Activated CD4-positive, alpha-beta T cell treated with anti-CD3 and anti-CD28 coated beads, Interleukin-2, Interleukin-6, amounts not matched to agents 100 ng/mL and 50 ng/mL, durations not matched to agents 16 hours and 8 hours (primary cell): ENCODE measurements at places on chromosomes 1 and 21.

DNA sequence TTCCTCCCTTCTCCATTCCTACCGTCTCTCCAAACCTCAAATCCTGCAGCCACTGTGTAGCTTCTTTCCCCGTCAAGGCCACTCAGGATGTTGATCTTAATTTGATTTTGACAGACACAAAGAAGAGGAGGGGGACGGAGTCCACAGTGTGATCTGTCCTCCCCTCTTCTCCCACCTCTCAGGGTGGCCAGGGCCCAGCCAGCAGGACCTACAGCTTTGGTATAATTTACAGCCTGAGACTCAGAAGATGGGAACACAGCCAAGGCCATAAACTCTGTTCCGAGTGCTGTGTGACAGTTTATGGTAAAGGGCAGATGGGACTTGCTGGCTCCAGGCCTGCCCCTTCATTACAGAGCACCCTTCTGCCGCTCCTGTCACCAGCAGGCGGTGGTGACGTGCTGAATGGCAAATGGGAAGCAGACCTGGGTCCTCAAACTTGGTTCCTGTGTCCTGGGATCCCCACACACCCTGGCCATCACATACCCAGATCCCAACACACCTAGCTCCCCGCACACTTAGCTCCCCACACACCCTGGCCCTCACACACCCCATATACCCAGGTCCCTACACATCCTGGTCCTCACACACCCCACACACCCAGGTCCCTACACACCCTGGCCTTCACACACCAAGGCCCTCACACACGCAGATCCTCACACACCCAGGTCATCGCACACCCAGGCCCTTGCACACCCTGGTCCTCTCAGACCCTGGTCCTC lies 71.6 kb downstream of the CD2 start:
- no peak for DNase-seq

DNA sequence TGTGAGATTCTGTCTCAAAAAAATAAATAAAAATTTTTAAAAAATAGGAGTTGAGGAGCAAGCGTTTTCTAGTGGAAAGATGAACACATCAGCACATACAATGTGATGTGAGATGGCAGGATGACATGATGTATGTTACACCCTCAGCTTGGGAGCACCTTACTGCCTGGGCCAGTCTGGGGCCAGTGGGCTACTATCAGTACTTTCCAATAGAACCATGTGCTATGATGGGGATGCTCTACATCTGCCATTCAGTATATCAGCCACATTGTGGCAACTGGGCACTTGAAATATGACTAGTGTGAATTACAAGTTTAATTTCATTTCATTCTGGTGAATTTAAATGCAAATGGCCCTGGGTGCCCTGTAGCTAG lies 156.0 kb downstream of the PGBD5 start:
- DNase-seq: peak; percentile 9

DNA sequence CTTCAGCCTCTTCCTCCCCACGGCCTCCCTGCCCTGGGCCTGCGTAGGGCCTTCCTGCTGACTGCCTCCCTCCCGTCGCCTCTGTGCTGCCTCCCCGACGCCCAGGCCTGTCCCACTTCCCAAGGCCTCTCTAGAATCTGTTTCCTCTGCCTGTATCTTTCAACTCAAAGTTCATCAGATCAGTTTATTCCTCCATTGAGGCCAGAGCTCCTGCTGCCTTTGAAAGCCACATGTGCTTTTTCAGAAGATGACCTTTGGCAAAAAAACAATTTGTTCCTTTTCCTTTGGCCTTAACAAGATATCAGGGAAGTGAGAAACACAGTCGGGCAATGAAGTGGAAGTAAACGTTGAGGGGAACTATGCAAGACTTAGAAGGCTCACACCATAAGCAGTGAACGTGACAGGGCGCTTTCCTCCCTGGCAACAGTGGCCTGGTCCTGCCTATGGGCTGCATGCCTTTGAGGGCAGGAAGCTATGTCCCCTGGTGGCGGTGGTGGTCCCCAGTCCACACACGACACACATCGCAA lies 85.9 kb downstream of the PSMG1 start:
- DNase-seq: no peak

DNA sequence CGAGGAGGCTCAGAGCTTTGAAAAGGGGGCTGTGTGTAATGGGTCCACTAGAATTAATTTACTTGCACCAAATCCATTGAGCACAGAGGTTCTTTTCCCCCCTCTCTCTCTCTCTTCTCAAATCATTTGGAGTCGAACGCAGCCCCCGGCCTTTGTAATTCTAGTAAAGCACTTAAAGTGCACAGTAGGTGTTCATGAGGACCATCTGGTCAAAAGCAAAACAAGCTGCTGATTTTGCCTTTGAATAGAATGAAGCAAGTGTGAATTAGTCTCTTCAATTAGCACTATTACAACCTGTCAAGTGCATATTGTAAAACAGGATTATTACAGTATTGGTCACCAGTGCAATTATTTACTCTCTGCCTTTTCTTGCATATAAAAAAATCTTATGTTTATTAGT lies 259.9 kb downstream of the FAF1 start:
- no peak for DNase-seq

GRCh38 chr1:203906932-203907331 lies 45.5 kb downstream of the SNRPE start:
- no peak for DNase-seq

GRCh38 chr21:26588446-26588845 lies 15.4 kb upstream of the CYYR1 start:
- no peak for DNase-seq

DNA sequence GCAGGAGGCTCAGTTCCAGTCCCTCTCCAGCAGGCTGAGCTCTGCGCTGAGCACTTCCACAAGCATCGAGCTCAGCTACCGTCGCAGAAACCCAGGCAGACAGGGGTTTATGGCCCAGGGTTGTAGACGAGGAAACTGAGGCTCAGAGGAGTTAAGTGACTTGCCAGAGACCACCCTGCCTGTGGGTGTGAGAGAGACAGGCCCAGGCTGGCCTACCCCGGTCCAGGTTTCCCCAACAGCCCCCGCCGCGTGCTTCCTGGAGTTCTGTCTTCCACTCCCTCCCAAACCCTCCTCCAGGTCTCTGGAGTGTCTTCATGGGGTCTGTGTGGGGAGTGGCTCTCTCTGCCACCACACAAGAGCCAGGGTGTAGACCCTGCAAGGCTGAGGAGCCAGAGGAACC lies 615.9 kb downstream of the PTPRU start:
- DNase-seq: no peak

DNA sequence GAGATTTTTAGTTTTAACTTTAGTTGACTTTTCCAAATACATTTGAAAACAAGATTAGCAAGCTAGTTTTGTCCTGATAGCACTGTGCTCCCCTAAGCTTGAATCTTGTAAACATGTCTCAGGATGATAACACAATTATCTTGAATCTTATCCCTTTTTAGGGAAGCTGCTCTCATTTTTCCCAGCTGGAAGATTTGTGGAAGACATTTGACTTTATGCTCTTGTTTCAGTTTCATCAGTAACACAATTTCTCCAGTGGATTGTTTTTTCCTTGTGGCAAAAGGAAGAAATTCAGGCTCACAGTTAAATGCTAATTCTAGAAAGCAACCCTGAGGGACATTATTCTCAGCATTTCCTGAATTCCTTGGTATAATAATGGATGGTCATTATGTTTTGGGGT lies 88.8 kb downstream of the CDC7 start:
- DNase-seq: no peak

GRCh38 chr1:47881505-47882442 lies 115.4 kb downstream of the TRABD2B start:
- DNase-seq: no peak

- no peak for DNase-seq
Measured at GRCh38 chr1:71882637-71883036, 399.7 kb downstream of the NEGR1 start.

- DNase-seq: no peak
Measured at GRCh38 chr1:26094677-26095383, 16.8 kb upstream of the PDIK1L start.

DNA sequence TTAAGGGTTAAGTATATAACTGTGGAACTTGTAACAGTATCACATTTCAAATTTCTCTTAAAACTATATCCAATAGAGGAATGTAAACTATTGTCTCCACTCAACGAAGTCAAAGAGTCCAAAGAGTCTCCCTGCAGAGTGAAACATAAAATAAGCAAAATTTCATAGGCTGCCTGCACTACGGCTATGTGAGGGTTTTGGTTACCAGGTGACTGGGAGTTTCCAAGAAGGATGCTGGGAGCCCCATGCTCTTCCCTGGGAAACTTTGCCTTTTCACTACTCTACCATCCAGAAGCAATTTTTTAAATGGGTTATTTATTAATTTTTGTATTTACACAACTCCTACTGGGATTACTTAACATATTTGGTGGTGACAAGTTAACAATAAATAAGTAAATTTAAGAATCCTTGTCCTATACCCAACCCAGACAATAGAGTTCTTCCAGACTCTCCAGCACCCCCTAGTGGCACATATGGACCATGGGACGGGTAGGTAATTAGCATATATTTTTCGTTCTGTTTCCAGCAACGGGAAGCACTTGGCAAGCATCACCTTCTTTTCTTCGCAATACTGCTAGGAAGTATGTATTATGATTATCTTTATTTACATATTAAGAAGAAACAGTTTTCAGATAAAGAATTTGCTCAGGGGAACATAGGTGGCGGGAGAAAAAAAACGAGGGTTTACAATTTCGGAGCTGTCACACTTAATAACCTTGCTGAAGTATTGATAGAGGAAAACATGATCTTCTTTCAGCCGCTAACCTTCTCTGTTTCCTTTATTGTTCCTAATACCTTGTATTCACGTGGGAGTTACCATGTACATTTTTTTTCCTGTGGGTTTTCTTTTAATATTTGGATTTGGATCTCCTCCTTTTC lies 3.5 kb downstream of the FMO2 start:
- DNase-seq: peak; percentile 67

- DNase-seq: no peak
Measured at GRCh38 chr1:154324241-154324640, 1.1 kb upstream of the ATP8B2 start.

DNA sequence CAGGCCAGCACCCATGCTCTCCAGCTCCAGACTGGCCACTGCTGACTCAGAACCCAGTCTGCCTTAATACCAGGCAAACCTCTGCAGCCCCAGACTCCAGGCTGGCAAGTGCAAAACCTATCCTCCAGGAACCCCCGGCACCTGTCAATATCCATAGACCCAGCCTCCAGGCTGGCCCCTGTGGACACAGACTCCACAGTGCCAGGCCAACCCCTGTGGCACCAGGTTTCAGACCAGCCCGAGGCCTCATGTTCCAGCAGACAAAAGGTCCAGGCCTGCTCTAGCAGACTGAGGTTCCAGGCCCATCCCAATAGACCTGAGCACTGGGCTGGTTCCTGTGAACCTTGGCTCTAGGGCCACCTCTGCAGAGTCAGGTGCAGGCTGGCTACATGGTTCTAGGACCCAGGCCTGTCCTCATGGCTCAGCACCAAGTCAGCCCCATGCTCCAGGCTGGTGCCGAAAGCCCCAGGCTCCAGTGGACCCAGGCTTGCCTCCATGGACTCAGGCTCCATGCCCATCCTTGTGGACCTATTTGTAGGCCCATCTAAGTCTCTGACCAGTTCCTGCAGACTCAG lies 118.2 kb downstream of the WDR3 start:
- no peak for DNase-seq

- no peak for DNase-seq
Measured at GRCh38 chr1:178133239-178133989, 39.5 kb downstream of the RASAL2 start.

- no peak for DNase-seq
Measured at GRCh38 chr1:34147301-34147700, 17.7 kb downstream of the CSMD2 start.

DNA sequence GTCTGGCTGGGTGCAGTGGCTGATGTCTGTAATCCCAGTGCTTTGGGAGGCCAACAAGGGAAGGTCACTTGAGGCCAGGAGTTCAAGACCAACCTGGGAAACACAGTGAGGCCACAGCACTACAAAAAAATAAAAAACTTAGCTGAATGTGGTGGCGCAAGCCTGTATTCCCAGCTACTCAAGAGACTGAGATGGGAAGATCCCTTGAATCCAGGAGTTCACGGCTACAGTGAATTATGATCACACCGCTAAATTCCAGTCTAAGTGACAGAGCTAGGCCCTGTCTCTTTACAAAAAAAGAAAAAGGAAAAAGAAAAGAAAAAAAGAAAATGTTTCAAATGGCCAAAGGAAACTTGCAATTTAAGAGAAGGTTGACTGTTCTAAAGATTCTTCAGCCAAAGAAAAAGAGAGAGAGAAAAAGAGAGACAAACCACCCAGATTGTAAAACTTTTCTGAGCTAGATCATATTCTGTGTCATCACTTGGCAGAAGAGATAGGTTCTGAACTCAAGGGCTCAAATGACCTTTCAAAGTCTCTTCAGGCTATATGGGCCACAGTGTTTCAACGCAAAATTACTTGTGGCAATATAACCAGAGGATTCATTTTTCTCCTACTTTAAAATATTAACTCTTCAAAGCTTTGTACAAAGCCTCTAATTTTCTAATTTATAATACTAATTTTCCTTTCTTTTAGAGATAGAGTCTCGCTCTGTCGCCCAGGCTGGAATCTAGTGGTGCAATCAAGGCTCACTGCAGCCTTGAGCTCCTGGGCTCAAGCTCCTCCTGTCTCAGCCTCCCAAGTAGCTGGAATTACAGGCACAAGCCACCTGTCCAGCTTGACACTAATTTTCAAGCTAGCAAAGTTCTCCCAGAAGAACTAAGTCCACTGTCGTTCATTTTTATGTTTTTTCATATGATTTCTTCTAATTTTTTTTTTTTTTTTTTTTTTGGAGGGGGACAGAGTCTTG lies 20.5 kb downstream of the ARID4B start:
- no peak for DNase-seq

- DNase-seq: no peak
Measured at GRCh38 chr1:105626276-105626987, 1430.0 kb upstream of the PRMT6 start.

DNA sequence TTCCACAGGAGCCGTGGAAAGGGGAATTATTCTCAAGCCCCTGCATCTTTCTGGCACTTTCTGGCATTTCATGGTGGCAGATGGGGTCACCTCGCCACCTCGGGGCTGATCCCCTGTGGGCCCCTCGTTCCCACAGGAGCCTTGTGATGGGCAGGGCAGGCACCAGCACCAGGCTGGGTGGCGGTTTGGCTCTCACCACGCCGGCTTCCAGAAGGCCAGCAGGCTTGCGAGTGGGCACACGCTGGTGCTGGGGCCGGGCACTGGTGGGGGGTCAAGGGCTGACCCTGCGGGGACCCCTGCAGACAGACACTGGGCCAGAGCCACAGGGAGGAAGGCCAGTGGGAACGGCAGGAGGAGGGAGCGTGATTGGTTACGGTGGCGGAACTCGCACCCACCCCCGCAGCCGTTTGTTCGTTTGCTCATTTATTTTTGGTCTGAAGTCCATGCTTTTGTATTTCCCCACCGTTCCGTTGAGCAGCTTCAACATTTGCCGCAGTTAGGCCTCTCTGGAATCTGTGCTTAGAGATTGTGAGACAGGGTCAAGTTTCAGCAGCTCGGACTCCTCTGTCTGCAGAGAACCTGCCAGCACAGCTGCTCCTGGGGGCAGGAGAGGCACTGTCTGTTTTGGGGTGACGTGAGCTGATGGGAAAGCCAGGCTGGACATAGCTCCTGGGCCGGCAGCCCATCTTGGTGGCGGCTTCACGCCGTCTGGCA lies 5.3 kb downstream of the COL18A1 start:
- no peak for DNase-seq

- DNase-seq: no peak
Measured at GRCh38 chr1:19866758-19867157, 15.4 kb upstream of the OTUD3 start.

GRCh38 chr1:224720216-224720615 lies 104.1 kb downstream of the CNIH3 start:
- no peak for DNase-seq
